COLO829 (cell line): ENCODE measurements at places on chromosomes 6 and 20.

DNA sequence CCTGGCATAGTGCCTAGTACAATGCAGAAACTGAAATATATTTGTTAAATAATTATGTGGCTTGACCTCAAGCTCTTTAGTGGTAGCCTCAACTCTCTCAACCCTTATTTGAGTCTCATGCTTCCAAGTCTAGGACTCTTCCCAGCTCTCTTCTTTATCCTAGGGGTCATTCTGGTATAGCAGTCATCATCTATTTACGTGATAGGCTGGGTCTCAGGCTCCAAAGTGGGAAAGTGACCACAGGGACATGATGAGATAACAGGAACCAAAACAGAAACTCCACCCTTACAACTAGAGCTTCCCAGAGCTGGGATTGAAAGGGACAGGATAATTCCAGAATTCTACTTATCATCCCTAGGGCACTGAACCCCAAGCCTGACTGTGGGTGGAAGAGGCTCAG is 17.7 kb upstream of the MAP3K7 start:
- DNase-seq, result no peak

DNA sequence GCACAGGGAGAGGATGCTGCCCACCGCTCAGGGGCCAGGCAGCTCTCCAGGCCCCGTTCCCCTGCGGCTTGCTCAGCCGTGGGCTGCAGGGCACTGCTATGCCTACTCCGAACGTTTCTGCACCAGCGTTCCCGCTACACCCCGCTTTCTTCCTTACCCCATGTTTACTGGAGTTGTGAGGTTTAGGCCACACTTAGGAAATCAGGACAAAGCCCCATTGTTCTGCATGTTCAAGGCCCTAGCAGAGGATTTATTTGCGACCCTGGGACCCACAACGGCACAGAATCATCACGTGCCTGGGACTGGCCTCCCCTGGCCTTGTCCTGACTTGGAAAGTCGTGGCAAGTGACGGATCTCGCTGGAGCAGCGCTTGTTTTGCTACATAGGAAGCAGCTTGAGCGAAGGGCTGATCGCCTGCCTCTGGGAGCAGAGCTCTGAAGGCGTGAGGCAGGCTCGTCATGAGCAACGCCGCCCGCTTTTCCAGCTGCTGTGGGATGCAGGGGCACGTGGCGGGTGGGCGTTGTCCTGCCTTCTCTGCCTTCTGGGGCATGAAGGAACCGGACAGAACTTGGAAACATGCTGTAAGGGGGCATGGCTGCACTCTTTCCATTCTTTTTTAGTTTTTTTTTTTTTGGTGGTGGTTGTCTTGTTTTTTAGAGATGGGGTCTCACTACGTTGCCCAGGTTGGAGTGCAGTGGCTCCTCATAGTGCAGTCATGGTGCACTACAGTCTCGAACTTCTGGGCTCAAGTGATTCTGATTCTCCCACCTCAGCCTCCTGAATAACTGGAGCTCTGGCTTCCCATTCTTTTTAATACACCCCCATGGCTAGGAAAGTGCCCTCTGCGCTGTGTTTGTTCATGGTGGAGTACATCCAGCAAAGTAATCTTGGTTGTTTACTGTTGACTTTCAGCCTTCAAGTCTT is 14.6 kb upstream of the TMEM181 start:
- no peak for DNase-seq

- DNase-seq, result no peak
Measured at GRCh38 chr20:58136149-58136484, 92.3 kb downstream of the ANKRD60 start.

DNA sequence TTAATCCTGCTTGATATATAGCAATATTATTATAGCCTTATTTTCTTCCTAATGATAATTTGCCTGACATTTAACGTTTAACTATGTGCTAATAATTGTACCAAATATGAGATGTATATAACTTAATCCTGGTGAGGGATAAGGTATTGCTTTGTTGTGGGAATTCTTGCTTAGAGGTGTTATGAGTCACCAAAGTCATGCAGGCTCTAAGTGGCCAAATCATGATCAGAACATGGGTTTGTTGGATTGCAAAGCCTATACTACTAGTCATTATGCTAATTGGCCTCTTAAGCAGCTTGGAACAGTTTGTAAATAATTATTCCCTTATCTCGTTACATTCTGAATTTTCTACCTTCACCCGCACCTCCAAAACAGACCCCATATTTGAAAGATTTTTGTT is 21.9 kb upstream of the C6orf141 start:
- no peak for DNase-seq

- peak; percentile 83 for DNase-seq
Measured at GRCh38 chr6:87697581-87698546, 4.2 kb downstream of the AKIRIN2 start.
